ENCODE measurements at places on chromosomes 7 and 10. TPM values are rescaled to one million over a fixed set of nuclear protein-coding genes. Genes with fewer than 3 reads are reported as not detected.

DNA sequence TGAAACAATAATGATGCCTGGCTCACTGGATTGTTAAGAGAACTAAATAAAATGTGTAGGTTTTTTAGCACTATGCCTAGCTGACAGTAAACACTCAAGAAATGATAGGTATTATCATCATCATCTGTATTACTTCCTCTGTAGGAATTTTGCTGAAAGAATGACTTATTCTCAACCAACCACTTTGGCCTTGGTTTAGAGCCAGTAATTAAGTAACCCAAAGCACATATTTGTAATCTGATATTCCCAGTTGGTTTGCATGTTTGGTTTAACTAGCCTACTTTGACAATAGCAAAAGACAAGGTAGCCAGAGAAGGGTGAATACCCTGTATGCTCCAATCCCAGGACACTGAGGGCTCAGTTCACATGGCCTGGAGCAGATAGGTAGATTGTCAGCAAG, 34.4 kb downstream of the BCAP29 start:
- no peak overlapping the region for H3K4me3 ChIP-seq
- H3K27ac ChIP-seq, result no peak overlapping the region
- peaks cover 46% of the 10 kb centered on the region for H3K36me3 ChIP-seq
- peaks cover 27% of the 10 kb centered on the region for H3K4me1 ChIP-seq
- H3K27me3 ChIP-seq, result no peaks in the 10 kb centered on the region

The TBXAS1 gene
- total RNA-seq, result 3.9 TPM

DNA sequence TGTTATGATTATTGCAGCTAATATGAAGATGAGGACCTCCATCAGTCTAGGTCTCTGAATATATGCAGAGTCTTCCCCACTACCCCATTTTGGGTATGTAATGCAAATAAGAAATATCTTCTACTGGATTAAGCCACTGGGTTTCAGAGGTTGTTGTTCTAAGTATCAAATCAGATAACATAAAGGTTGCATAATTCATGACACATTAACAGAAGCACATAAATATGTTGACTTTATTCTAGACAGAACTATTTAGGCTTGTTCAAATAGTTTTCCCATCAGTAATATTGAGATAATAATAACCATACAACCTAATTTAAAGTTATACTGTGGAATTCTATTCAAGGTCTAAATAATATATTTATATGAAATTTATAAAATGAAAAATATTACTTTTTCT, 157.1 kb downstream of the ETV1 start:
- H3K36me3 ChIP-seq, result no peaks in the 10 kb centered on the region
- no peaks in the 10 kb centered on the region for H3K27me3 ChIP-seq
- H3K4me3 ChIP-seq, result no peak overlapping the region
- H3K27ac ChIP-seq, result no peak overlapping the region

GRCh38 chr10:48465860-48466521, 138.9 kb downstream of the ARHGAP22 start:
- no peak for DNase-seq
- H3K4me1 ChIP-seq, result peaks cover 9% of the 10 kb centered on the region
- no peaks in the 10 kb centered on the region for H3K27me3 ChIP-seq
- H3K36me3 ChIP-seq, result no peaks in the 10 kb centered on the region
- H3K27ac ChIP-seq, result no peak overlapping the region
- no peak overlapping the region for H3K4me3 ChIP-seq

The AKR1C1 gene
- 0.32 TPM for total RNA-seq

- no peaks in the 10 kb centered on the region for H3K36me3 ChIP-seq
- DNase-seq, result no peak
- H3K4me1 ChIP-seq, result no peaks in the 10 kb centered on the region
- no peak overlapping the region for H3K4me3 ChIP-seq
Observed at GRCh38 chr10:6868036-6868725, 288.1 kb upstream of the PRKCQ start.

The TRIL gene
- 0.05 TPM for total RNA-seq

The TSPAN33 gene
- total RNA-seq, result 15.2 TPM

DNA sequence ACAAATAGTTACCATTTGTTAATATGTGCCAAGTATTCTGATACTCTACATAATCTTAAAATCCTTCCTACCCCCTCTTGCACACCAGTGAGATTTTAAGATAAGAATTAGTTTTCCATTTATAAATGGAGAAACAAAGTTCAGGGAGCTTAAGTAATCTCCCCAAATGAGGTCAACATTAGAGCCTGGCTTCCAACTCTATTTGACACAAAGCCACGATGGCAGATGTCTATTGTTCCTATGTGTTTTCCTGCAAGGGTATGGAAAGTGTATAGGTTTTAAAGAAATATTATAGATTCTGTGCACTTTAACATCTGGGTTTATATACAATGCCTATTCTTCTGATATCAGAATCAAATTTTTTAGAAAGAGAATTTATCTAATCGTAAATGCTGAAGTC, 143.9 kb upstream of the SEMA3C start:
- no peak for DNase-seq
- no peaks in the 10 kb centered on the region for H3K36me3 ChIP-seq
- H3K27ac ChIP-seq, result no peak overlapping the region
- no peaks in the 10 kb centered on the region for H3K27me3 ChIP-seq
- H3K4me1 ChIP-seq, result no peaks in the 10 kb centered on the region

DNA sequence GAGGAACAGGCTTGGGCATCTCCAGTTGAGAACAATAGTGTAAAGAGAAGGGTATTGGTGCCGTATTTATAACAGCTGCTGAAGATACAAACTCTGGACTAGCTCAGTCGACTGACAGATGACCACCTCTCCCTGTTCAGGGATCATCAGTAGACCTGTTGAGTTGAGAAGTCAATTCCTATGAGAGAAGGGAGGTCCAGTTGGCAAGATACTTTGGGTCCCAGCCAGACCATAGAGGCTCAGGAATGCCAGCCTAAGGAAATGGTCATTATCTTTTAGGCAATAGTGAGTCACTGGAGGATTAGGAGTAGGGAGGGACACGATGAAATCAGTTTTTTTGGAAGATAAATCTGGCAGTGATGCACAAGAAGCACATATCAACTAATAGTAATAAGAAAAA, 202.9 kb downstream of the TRIL start:
- no peaks in the 10 kb centered on the region for H3K4me1 ChIP-seq
- H3K27ac ChIP-seq, result no peak overlapping the region
- no peaks in the 10 kb centered on the region for H3K36me3 ChIP-seq
- no peak for DNase-seq

The KAZALD1 gene
- total RNA-seq, result not detected

- H3K4me1 ChIP-seq, result no peaks in the 10 kb centered on the region
- H3K27me3 ChIP-seq, result no peaks in the 10 kb centered on the region
- H3K27ac ChIP-seq, result no peak overlapping the region
- no peak for DNase-seq
- H3K4me3 ChIP-seq, result no peak overlapping the region
Observed at GRCh38 chr7:47407136-47407535, 174.8 kb downstream of the TNS3 start.

DNA sequence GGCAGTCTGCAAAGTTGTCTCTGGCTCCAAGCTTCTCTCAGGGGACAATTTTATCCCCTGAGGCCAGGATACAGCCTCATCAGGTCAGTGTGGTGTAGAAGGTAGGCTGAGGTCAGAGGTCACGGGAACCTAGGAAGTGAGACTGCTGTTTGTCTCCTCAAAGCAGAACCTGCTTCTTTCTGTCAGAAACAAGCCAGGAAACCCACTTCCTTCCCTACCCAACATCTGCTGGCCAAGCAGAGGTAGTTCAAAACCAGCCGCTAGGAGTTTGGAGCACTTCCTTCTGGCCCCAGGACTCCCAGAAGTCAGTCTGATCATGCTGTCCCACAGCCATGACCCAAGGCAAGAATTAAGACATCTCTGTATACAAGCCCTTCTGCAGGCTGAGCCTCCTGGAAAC, 12.2 kb downstream of the CLRN3 start:
- H3K36me3 ChIP-seq, result no peaks in the 10 kb centered on the region
- H3K27ac ChIP-seq, result peak overlapping the region; percentile 68
- peaks cover 12% of the 10 kb centered on the region for H3K27me3 ChIP-seq
- H3K4me3 ChIP-seq, result no peak overlapping the region

Data from activated CD8-positive, alpha-beta memory T cell treated with anti-CD3 and anti-CD28 coated beads, Interleukin-2, amount 10 ng/mL, durations not matched to agents 7 days and 5 days (primary cell).